ENCODE measurements at places on chromosomes 1 and 21.

- peak; percentile 27 for DNase-seq
Measured at GRCh38 chr1:6234502-6235295, 1.1 kb downstream of the ICMT start.

GRCh38 chr1:181216591-181216994 lies 128.1 kb downstream of the IER5 start:
- DNase-seq = no peak

DNA sequence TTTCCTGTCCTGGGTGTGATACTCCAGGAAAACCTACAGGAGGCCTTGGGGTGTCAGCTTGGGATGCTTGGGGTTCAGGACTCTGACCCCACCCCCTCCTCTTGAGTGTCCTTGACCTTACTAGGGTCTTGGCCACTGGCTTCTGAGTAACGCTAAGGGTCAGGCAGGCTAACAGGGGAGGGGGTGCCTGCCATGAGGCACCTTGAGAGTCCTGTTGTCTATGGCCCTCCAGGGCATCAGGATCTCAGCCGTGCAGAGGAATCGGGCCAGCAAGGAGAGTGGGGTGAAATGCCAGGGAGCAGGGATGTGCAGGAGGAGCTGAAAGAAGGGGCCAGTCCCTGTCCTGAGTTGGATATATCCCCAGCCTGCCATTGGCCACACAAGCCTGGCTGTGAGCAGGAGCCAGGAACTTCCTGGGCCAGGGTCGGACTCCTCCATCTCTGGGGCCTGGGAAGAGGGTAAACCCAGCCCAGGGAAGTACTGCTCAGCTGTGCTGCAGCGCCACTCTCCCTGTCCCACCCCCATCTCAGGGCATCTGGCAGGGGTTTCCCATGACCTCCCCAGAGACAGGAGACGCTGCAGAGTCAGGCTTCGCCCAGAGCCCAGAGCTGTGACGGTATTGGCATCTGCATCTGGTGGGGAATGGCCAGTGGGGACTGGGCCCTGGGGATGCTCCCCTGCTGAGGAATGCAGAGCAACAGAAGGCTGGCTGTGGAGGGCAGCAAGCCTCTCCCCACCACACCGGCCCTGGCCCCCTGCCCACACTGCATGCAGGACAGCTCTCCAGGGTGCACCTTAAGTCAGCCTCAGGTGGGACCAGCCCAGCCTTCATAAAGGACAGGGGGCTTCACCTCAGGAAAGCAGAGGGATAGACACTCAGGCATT lies 6.3 kb downstream of the KIF21B start:
- peak; percentile 34 for DNase-seq

- no peak for DNase-seq
Measured at GRCh38 chr1:220170836-220171526, 77.0 kb downstream of the IARS2 start.

DNA sequence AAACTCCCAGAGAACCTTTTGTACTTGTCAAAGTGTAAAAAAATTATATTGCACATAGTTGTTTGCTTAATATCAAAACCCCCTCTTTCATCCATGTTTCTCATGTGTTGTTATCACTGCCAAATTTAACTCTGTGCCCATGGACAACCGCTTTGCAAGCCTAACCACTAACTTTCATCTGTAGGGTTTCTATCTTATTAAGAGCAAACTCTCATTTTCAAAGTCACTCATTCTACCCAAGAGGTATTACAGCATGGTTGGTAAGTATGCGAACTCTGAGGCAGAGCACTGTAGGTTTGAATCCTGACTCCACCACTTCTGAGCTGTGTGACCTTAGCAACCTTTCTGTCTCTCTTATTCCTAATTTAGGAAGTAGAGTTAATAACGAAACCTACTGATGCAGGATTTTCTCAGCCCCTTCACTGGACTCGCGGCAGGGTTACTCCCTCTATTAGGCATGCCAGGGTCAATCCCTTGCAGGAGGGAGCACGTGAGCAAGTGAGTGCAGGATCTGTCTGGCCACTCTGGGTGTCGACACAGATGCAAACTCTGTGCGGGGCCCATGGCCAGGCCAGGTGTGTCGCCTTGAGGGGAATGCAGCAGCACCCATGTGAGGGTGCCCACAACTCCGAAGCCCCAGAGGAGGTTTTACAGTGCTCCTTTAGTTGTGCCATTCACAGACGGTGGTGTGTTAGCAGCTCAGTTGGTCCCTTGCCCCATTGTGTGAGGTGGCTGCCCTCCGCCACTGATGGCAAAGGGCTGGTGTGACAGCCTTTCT lies 361.5 kb upstream of the ADGRL2 start:
- DNase-seq = no peak

- DNase-seq = no peak
Measured at GRCh38 chr1:228867108-228867950, 132.1 kb downstream of the RHOU start.

DNA sequence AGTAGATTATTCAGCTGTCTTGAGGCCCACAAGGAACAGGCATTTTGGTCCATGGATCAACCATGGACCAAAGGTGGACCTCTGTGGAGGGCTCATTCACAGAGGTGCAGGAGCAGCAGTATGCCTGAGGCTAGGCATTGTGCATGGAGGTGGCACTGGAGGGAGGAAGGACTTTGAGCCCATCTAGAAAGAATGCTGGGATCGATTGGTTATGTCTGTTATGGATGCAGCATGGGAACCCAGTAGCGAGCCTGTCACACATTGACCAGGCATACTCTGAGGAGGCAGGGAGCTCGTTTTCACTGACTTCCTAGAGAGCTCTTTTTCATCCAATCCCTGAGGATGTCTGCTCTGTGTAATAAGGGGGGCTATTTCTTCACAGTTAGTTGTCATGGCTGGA lies 75.5 kb downstream of the KCNN3 start:
- no peak for DNase-seq

GRCh38 chr1:204678721-204679475 lies 6.6 kb downstream of the LRRN2 start:
- no peak for DNase-seq

DNA sequence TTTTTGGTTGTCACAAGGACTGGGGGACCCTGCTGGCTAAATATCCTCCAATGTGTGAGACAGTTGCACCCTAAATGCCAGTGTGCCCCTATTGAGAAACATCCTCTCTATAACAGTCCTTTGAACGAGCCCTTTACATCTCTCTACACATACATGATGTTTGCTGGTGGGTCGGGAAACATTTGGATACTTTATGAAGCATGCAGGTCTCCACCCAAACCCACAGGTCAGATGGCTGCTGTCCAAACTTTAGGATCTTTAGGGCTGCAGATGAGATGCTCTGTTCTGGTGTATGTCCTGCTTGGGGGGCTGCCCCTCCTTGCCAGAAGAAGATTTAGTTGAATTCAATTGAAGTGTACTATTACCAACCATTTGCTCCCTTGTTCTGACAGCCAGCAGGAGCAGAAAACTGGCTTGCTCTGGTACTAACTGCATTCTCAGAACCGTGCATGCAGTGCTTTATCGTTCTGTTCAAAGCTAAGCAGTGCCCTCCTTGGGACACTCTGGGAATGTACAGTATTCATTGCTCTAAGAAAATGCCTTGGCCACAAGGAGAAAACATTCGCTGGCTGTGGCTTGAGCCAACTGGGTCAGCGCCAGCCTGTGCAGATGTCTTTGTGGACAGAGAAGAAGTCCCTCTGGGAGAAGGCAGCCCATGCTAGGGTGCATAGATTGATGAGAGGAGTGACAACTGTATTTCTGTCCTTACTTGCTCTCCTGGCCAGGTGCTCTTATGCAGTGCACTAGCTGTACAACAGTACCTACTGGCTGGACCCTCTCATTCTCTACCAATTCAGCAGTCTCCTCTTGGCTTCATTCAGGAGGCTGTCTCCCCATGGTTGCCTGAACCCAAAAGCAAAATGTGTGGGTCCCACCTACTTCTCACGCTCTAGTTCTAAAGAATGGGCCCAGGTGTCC lies 61.4 kb upstream of the DIRAS3 start:
- peak; percentile 83 for DNase-seq

DNA sequence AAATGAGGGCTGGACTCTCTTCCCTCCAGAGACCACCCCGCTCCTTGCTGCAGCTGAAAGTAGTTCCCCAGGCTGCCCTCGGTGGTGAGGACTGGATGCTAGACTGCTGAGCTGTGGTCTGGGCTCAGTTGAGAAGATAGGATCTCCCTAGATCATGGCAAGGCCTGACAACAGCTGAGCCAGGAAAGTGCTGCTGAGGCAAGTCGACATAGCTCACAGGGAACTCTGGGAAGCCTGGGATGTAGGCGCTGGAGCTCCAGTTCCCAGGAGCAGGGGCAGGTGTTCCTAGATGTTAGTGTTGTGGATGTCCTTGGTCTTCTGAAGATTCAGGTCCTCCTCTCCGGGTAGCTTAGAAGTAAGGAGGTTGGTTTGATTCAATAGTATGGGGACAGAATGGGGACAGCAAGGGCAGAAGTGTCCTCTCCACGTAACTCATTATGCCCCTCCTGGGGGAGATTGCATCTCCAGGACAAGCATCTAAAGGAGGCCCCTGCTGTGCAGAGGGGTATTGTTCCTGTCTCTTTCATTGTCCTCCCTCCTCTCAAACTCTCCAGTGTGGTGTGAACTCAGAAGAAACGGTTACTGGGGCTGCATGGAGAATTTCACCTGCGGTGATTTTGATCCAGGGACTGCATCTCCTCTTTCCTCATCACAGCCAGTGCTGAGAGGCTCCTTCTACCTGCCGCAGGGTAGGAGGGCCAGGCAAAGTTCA lies 3.7 kb downstream of the CYB561D1 start:
- DNase-seq = no peak

- DNase-seq = peak; percentile 5
Measured at GRCh38 chr1:175804561-175804960, 61.2 kb upstream of the TNR start.

DNA sequence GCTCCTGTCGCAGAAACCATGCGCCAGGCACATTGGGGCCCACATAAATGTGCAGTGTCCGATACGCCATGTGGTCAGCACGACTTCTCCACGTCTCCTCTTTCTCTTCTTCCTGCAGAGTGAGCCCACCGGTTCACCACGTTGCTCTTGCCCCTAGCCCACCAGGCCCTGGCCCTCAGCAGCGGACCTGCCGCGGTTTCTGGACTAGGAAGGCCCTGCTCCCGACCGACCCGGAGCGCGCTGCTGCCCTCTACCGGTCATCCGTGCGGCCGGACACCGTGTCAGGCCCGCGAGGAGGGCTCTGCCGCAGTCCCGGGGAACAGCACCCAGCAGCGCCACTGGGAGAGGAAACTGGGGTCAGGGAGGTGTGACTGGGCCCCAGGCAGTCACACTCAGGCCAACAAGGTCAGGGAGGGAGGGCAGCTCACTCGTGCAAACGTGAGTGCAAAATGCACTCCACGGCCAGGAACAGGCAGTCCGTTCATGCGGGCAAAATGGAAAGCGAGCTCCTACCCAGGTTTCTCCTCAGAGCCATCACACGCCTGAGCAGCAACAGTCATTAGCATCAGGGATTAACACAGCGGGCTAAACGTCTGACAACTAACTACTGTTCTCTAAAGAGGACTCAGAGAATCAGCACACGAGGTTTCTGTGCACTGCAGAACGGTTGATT lies 13.7 kb downstream of the TLR5 start:
- peak; percentile 37 for DNase-seq

DNA sequence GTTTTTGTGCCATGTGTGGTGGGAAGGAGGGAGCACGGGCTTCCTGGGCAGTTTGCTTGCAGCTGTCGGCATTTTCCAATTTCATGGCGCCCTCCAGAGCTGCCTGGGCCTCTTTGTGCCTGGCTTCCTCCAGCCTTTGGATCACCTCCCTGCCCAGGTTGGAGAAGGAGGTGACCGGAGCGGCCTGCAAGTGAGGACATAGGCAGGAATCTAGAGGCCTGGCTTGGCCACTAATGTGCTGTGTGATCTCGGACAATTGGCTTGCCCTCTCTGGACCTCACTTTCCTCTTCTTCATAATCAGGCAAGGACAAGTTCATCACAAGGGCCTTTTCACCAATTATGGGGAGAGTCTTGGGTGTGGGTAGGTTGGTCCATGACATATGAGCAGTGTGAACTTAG lies 245.1 kb downstream of the MATN1 start:
- DNase-seq = no peak

DNA sequence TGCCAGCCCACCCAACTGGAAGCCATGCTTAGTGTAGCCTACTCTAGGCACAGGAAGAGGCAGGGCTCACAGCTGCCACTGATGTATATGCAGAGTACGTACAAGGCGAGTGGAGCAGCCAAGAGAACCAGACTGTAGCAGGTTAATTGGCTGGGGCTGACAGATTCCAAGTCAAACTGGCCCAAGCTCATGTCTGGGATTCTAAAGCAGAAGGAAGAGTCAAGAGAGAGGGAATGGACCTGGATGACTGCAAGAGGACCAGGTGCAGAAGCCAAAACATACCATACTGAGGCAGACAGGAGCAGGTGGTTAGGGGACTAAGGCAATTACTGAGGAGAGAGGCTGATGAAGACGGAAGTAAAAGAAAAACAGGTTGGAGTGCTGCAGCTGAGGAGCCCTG lies 51.3 kb upstream of the LRRN2 start:
- DNase-seq = no peak

- DNase-seq = peak; percentile 86
Measured at GRCh38 chr1:243917177-243917862, 67.3 kb upstream of the AKT3 start.

DNA sequence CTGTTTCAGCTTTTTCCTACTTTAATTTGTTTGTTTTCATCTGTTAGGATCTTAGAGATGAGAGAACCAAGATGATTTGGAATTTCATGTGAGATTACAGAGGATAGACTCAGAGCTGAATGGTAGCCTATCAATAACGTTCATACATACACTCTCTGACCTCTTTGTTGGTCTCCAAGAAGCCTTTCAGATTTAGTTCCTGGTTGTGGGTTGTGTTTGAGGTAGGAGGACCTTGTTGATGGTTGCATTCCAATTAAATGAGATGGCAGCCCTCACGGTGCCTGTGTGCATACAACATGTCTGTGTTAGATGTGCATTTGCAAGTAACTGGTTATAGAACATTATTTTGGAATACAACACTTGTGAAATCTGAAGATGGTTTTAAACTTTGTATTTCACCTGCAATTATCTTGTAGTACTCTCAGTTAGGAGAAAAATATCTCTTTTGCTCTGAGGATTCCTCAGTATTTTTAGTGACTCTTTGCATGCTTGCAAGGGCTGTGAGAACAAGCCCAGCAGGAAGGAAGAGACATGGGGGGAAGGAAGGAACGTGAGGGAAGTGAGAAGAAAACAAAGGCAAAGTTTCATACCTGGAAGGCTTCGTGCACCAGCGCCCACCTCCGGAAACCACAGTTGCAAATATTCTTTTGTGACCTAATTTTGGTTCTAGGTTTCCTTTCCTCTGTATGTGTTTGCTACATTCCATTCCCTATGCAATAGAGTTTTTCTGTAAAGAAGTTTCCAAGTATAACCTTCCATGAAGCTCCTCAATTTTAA lies 291.8 kb downstream of the DISC1 start:
- peak; percentile 64 for DNase-seq

DNA sequence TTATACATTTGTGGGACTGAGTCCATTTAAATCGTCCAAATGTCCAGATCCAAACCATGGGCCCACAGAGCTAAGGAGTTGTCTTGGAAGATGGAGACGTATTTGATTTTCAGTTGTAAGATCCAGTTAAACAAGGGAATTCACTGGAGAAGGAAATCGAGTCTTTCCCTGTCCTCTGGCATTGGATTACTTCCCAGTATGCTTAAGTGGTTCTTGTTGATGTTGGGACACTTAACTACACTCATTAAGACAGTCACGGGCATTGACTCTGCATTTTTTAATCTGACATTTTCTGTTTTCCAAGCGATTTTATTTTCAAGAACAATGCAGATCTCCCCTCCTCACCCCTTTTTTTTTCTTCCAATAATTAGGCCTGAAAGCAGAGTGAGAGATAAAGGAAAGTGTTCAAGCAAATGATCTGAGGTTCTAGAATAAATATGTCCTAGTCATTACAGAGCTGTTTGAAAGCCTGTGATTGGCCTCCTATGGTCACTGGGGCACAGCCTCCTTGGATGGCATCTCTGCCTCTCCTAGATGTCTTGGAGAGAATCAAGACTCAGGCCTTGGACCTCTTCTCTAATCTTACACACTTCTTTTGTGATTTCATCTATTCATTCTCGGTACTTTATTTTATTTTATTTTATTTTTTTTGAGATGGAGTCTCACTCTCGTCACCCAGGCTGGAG lies 48.9 kb downstream of the CD247 start:
- DNase-seq = no peak

Measured in fibroblast of skin of right quadriceps (primary cell).